ENCODE measurements at places on chromosomes 13 and 19.
A peak's percentile ranks its signal among the peaks of the same experiment; 100 is the strongest.

GRCh38 chr19:1540365-1540925, 16.6 kb downstream of the PLK5 start:
- DNase-seq, result no peak

DNA sequence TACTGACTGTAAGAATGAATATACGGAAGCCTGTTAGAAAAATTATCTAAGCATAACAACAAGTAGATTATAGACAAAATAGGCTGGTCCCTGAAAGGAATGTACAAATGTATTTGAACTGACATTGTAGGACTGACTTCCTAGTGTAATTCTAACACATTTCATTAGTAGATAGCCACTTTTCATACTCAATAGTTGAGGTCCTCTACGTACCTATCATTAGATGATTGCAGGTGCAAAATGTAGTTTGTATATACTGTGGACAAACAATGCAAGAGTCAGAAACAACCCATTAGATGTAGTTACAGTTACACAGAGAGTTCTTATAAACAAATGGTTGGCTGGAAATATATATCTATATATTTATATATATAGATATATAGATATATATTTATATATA, 402.3 kb upstream of the SLITRK6 start:
- DNase-seq, result no peak

DNA sequence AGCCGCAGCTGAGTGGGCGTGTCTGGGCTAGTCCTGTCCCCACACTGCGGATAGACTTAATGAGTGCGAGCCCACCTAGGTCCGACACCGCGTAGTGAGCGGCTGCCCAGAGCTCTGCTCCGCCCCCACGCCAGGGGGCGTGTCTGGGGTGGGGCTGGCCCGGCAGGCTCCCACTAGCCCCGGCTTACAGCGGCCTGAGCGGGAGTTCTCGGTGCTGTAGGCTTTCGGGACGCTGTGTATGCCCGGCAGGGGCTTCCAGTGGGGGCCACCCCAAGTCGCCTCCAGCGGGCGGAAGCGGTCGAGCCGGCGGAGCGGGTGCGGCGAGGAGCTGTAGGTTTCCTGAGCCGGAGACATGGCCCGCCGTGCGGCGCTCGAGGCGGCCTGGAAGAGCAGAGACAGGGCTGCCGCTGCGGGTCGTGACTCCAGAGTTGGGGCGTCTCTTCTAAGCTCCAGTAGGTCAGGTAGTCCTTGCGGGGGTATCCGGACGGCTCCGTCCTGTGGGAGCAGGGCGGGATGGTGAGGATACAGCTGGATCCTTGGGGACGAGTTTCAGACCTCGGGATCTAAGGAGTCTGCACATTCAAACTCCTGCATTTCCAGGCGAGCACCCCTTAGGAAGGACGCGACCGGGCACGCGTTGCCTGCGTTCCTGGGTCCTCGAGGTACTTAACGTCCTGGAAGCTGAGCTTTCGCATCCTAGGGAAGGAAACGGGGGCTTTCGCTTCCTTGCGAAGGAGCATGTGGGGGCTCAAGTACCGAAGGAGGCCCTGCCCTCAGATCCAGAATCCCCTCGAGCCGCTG, 1.2 kb downstream of the CGB7 start:
- peak; percentile 69 for DNase-seq

DNA sequence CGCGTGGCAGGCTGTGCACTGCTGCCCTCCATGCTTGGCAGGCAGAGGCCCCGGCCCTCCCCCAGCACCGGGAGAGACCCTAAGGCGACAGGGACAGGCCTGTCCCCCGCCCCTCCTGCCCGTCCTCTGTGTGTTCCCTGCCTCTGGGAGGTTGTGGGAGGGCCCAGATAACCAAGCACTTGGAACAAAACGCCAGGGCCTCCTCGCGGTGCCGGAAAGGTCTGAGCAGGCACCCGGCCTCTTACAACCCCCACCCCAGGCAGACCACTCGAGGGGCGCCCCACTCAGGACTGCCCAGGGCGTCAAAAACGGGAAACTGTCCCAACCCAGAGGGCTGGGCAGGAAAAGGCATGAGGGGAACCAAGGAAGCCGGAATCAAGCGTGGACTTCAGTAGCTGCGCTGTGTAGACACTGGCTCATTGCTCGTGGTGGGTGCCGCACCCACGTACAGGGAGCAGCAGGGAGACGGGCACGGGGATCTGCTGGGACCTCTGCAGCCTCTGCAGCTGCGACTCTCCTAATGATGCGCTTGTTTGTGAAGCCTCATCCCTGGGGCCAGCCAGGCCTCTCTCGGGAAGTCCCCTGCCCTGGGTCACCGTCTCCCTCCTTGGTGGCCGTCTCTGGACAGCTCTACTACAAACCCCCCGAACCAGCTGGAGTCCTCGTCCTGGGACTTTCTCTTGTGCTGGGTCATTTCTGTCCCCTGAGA, 20.0 kb downstream of the GNA11 start:
- no peak for DNase-seq
